ENCODE measurements at places on chromosomes 6 and 20. TPM values are rescaled to one million over a fixed set of nuclear protein-coding genes. Genes with fewer than 3 reads are reported as not detected.

Gene ANGPT4
- total RNA-seq, result under 0.01 TPM

Gene CCDC170
- 0.77 TPM for total RNA-seq

Gene TRMT11
- 18.5 TPM for total RNA-seq

Gene PRL
- not detected for total RNA-seq

Gene CD109
- 12.8 TPM for total RNA-seq

Gene PCSK2
- total RNA-seq, result not detected

Gene F13A1
- under 0.01 TPM for total RNA-seq

Gene ARG1
- not detected for total RNA-seq

Gene NKX2-2
- total RNA-seq, result not detected

Gene TINAG
- total RNA-seq, result not detected

Gene OR2H2
- not detected for total RNA-seq

Gene CLVS2
- not detected for total RNA-seq

Gene LTB
- total RNA-seq, result not detected

Gene DOK5
- total RNA-seq, result 16.9 TPM
